Pons (tissue), 1 donor: ENCODE measurements at places on chromosomes 4 and X.

DNA sequence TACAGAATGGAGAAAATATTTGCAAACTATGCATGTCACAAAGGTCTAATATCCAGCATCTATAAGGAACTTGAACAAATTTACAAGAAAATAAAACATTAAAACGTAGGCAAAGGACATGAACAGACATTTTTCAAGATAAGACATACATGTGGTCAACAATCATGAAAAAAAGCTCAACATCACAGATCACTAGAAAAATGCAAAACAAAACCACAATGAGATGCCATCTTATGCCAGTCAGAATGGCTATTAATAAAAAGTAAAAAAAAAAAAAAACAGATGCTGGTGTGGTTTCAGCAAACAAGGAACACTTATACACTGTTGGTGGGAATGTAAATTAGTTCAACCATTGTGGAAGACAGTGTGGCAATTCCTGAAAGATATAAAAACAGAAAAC lies 75.8 kb upstream of the IL13RA2 start:
- DNase-seq: no peak

- no peak for DNase-seq
Observed at GRCh38 chrX:72498782-72499181, 73.9 kb downstream of the HDAC8 start.

- no peak for DNase-seq
Observed at GRCh38 chr4:183347566-183347965, 25.3 kb upstream of the CLDN24 start.

DNA sequence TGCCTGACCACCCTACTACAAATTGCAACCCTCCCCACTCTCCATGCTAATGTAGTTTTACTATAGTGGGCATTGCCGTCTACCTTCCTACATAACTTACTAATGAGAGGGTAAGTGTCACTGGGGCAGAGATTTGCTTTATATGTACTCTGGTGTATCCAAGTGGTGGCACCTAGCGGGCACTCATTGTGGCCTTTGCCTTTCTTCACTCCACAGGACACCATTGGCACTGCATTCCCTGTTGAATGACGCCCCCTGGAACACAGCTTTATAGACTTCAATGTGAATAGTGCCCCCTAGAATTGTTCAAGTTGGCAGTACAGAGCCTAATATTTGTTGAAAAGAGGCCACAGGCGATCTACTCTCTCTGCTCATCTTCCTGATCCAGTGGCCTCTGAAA lies 215.8 kb downstream of the MID1IP1 start:
- no peak for DNase-seq

DNA sequence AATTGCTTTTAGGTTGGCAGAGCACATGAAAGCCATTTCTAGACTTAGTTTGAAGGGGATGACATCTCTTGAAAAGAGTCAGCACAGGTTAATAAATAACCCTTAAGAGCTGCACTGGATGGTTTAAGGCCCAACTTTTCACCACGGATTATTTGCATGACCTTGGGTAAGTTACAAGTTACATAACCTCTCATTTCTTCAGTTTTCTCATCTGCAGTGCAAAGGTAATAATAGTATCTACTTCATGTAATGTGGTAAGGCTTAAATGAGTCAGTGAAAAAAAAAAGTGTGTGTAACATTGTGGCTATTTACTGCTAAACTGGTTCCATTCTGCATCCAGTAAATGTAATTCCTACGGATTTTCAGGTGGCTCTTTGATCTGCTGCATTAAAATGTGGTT lies 715.8 kb downstream of the CCSER1 start:
- DNase-seq: no peak

GRCh38 chr4:155073852-155074251 lies 134.6 kb upstream of the NPY2R start:
- DNase-seq: no peak

DNA sequence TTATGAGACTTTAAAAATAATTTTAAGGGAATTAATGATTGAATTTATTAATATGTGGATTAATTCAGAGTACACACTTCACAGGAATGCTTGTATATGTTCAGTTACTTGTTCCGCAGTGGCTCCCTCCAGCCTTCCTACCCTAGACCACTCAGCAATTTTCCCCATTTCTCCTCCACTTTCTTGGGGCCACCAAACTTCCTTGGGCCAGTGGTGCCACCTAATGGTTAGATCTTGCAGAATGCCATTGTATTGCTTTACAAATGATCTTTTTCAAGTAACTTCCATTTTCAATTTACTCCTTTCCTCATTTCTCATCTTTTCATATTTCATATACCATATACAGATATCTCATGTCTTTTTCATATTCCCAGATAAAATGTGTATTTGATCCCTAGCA lies 3.6 kb upstream of the RNF175 start:
- no peak for DNase-seq

DNA sequence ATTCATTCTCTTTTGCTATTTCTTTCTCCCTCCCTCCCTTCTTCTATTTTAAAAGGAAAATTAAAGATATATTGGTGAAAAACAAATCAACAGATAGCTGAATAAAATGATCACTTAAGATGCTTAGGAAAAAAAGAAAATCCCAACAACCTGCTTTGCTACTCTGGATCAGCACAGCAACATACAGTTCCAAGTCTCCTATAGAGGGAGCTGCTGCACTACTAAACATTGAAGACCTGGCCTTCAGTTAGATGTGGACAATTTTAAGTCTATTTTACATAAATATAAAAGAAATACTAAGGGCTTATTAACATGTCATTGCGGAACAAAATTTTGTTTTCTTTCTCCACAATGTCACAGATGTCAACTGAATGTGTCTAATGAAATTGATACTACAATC lies 226.4 kb downstream of the MAGEB5 start:
- DNase-seq: peak; percentile 2

GRCh38 chr4:102022343-102022742 lies 231.8 kb downstream of the BANK1 start:
- DNase-seq: no peak

DNA sequence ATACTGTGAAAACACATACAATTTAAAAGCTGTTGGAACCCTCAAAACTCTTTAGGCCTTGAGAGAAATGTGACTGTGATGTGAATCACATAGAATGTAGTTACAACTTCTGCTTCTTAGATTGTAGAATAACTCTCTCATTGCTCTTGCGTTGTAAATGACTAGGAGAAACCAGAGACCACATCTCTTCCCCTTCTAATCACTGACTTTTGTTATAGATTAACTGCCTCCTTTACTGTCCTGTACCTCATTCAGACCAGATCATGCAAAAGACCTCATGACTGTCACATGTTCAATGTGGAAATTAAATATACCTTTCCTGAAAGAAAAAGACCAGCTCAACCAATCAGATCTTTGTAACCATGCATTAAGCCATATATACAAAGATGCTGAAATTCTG lies 43.2 kb upstream of the NEIL3 start:
- DNase-seq: no peak

- DNase-seq: no peak
Observed at GRCh38 chr4:23932186-23932585, 42.3 kb upstream of the PPARGC1A start.

DNA sequence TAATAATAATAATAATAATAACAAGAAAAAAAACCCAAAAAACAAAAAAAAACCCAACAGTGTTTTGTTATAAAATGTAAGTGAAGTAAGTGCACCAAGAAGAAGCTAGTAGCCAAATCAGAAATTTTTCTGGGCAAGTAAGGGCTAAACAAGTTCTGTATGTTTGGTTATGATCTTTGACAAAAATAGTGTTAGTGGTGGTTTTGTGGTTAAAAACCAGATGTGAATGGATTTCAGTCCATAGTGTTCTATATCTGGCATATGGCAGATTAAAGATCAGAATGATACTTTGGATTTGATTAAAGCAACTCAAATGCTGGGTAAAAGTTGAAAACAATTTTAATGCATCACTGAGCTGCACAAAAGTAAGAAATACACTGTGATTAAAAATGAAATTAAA lies 116.5 kb upstream of the NDST4 start:
- DNase-seq: no peak

DNA sequence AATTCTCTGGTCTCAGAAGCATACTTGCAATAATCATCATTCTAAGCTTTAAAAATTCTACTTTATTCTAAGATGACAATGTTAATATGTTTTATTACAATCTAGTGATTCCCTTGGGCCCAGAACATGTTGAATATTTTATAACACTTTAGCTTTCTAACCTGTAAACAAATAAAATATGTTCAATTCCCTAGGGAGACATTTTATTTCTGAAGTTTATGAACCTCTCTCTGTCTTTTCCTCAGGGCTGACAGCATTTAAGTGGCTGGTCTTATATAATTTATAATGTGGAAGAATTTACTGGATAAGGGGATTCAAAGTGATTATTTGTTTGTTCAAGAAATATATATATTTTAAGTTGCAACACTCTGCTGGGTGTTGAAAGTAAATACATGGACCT lies 55.3 kb upstream of the NPFFR2 start:
- no peak for DNase-seq

DNA sequence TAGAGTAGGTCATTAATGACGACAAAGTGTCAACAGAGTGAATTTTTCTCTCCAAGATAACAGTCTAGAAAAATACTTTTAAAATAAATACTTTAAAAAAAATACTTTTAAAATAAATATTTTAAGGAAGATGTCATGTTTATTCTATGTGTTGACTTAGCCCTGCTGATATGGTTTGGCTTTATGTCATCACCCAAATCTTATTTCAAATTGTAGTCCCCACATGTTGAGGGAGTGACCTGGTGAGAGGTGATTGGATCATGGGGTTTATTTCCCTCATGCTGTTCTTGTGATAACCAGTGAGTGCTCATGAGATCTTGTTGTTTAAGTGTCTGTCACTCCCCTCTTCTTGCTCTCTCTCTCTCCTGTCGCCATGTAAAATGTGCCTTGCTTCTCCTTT lies 754.9 kb upstream of the SLIT2 start:
- DNase-seq: no peak

DNA sequence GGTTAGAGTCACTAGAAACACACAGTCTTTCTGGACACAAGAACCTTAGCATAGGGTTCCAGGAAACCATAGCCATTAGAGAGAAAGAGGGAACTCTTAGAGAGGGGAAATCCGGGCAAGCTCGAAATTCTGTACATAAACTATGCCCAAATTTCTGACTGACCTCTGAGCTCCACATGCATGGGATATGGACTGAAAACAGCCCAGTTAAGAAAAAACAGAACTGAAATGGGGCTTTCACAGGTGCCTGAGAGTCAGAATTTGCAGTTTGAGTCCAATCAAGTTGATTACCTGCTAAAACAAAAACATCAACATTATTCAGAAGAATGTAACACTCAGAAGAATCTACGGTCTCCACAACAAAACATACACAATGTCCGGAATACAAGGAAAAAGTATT lies 13.1 kb downstream of the DCHS2 start:
- no peak for DNase-seq

DNA sequence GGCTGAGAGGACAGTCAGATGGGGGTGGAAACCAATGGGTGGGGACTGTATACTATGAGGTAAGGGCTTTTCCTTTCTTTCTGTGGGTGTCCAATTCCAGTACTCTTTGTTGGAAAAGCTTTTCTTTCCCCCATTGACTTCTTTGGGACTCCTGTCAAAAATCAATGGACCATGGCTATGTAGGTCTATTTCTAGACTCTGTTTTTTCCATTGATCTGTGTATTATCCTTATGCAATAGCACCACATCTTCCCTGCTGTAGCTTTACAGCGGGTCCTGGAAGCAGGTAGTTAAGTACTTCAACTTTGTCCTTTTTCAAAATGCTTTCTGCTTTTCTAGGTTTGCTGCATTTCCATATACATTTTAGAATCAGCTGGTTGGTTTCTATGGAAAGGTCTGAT lies 11.8 kb upstream of the CPLX1 start:
- DNase-seq: no peak

GRCh38 chr4:164483711-164484110 lies 270.2 kb upstream of the SMIM31 start:
- no peak for DNase-seq

DNA sequence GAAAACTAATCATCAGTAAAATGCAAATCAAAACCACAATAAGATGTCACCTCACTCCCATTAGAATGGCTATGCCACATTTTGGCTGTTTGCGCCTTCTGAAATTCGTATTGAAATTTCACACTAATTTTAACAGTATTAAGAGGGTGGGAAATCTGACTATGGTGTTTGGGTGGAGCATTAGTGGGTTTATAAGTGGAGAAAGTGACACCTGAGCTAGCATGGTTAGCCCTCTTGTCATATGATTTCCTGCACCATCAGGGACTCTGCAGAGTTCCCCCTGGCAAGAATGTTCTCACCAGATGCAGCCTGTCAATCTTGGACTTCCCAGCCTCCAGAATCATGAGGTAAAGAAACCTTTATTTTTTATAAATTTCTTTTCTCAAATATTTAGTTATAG lies 31.6 kb upstream of the BRWD3 start:
- DNase-seq: no peak

GRCh38 chr4:73817341-73817740 lies 19.1 kb upstream of the CXCL6 start:
- DNase-seq: no peak

- DNase-seq: no peak
Observed at GRCh38 chr4:14879683-14880082, 122.6 kb upstream of the CPEB2 start.

- no peak for DNase-seq
Observed at GRCh38 chrX:32293962-32294700, 917.2 kb downstream of the DMD start.

- no peak for DNase-seq
Observed at GRCh38 chr4:61824454-61824853, 624.3 kb downstream of the ADGRL3 start.

- peak; percentile 84 for DNase-seq
Observed at GRCh38 chr4:184329659-184330400, 112.2 kb upstream of the ENPP6 start.

DNA sequence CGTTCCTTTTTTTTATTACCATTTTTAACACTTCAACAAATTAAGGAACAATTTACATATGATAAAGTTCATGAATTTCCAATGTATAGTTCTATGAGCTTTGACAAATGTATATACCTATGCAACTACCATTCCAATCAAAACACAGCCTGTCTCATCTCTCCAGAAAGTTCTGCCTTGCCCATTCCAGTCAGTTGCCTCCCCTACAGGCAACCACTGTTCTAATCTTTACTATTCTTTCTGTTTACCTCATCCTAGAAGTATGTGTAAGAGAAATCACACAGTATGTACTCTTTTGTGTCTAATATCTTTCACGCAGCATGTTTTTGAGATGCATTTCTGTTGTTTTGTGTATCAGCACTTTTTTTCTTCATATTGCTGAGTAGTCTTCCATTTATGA lies 224.9 kb downstream of the KIT start:
- DNase-seq: no peak

- DNase-seq: no peak
Observed at GRCh38 chr4:107993969-107994368, 4.3 kb downstream of the HADH start.

- DNase-seq: no peak
Observed at GRCh38 chr4:184588893-184589292, 60.4 kb downstream of the CASP3 start.
